ENCODE measurements at places on chromosomes 13 and 19. TPM values are rescaled to one million over a fixed set of nuclear protein-coding genes. Genes with fewer than 3 reads are reported as not detected.

The FBXO17 gene
- total RNA-seq, result 47.6 TPM

The PALM gene
- total RNA-seq, result 63.5 TPM

The TSKS gene
- 1.9 TPM for total RNA-seq

The ZNF570 gene
- total RNA-seq, result 19.8 TPM

The MYH14 gene
- total RNA-seq, result 22.1 TPM

Measured in uterus (tissue), 4 donors.